GF-D8 (cell line): ENCODE measurements at places on chromosomes 11 and 22.
A peak's percentile ranks its signal among the peaks of the same experiment; 100 is the strongest.

DNA sequence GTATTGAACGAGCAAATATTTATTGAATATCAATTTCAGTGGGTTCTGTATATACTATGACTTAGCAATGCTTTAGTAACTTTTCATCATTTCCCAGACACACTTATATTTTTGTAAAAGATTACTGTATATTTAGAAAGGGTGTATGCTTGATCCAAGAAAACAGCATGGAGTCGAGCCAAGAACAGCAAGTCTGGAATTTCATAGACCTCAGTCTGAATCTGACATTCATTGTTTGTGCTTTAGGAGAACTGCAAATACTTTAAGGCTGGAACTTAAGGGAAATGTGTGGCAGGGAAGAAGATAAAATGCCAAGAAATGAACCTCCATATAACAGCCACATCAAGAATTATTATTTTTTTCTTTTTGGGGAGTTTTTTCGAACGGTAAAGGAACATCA lies 1156.8 kb downstream of the LRRC4C start:
- no peak for DNase-seq

DNA sequence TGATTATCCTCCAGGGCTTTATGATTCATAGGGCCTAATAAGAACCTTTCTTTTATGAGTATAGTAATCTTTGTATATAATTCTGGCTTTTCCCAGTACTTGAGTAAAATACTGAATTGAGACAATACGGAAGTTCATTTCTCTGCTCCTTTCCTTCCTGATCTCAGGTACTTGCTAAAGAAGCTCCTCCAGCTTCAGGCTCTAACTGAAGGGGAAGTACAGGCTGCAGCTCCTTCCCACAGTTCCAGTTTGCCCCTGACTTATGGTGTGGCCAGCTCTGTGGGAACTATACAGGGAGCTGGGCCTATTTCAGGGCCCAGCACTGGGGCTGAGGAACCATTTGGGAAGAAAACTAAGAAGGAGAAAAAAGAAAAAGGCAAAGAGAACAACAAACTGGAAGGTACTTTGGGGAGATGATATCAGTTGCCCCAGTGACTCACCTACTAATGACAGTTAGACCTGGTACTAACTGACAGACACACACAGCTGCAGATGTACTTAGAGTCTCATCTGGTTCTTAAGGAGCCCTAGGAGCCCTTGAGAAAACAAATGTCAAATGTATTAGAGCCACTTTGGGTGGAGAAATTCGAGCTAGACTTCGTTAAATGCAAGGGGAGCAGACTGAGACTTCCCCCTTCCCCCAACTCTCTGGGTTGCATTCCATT lies 3.0 kb downstream of the TBRG1 start:
- peak; percentile 55 for DNase-seq

DNA sequence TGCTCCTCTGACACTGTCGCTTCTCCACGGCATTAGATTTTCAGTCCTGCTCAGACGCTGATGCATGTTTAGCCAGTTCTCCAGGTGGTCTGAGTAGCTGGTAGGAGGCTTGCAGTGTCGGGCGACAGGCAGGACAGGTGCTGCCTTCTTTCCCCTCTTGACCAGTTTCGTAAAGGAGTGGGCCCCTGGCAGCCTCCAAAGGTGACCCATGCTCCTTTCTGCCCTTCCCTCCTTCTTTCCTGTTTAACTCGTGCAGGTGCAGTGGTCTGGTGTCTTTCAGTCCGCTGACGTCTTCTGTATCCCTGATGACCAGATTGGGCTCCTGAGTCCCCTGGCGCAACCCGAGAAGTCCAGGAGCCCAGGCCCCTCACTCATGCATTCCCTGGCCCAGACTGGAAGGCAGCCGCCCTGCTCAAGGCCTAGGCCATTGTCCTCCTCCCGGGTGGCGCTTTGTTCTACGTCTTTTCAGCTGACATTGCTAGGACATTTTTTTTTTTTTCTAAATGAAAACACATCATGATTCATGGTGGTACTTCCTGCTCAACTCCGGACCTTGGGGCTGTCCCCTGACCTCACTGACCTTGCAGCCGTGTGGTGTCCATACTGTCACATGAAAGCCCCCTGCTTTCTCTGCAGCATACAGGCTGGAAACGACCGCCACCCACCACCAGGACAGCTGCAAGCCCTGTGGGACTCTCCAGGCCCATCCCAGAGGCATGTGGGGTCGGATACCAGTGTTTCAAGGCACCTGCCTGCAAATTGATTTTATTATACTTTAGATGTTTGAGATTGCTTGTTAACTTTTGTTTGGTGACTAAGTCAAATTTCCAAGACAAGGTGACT lies 25.5 kb upstream of the TXNRD2 start:
- no peak for DNase-seq

- DNase-seq: no peak
Measured at GRCh38 chr22:19275919-19276600, 15.5 kb downstream of the CLTCL1 start.

DNA sequence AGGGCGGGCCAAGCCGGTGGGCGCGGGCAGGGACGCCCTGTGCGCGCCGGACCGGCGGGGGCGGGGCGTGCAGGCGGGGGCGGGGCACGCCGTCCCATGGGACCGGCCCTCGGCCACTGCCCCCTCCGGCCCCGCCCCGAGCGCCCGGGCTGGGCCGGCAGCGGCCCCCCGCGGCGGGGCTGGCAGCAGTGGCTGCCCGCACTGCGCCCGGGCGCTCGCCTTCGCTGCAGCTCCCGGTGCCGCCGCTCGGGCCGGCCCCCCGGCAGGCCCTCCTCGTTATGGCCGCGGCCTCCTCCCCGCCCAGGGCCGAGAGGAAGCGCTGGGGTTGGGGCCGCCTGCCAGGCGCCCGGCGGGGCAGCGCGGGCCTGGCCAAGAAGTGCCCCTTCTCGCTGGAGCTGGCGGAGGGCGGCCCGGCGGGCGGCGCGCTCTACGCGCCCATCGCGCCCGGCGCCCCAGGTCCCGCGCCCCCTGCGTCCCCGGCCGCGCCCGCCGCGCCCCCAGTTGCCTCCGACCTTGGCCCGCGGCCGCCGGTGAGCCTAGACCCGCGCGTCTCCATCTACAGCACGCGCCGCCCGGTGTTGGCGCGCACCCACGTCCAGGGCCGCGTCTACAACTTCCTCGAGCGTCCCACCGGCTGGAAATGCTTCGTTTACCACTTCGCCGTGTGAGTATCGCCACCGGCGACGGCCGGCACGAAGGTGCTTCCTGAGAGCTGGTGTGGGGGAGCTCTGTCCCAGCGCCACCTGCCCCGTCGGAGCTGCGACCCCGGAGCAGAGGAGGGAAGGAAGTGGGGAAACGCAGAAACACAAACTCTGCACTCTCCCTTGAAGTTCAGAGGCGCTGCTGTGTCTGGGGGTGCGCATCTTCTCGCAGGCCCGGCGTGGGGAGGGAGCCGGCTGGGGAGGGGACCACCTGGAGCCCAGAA lies at the start of gene KCNQ1:
KCNQ1 (plus strand) TSS at position 188 of the 925 bp plus-strand sequence; CDS start at position 279, 91 bp downstream.
- no peak for DNase-seq

DNA sequence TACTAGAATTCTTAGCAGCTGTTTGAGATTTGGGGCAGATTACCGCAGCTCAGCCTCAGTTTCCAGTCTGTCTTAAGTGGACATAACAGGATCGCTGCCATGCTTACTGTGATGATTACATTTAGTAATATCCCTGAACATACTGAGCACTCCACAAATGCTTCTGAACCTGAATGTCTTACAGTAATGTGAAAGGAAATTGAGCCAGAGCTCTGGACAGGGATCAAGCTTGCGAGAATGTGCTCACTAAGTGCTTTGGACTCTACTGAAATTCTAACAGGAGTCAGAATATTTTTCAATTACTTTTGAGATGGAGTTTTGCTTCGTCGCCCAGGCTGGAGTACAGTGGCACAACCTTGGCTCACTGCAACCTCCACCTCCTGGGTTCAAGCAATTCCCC lies 118.6 kb upstream of the RASSF10 start:
- DNase-seq: no peak

GRCh38 chr11:9535189-9535781 lies 38.2 kb upstream of the WEE1 start:
- peak; percentile 48 for DNase-seq
